Stimulated activated CD4-positive, alpha-beta T cell treated with anti-CD3 and anti-CD28 coated beads, Interleukin-15, amount 100 ng/mL, for 48 hours (primary cell): ENCODE measurements at places on chromosomes 7 and 10.

- DNase-seq = no peak
Measured at GRCh38 chr10:21135023-21135931, 238.2 kb upstream of the NEBL start.

GRCh38 chr7:158000160-158000559 is 587.5 kb downstream of the PTPRN2 start:
- DNase-seq = no peak

- DNase-seq = no peak
Measured at GRCh38 chr7:4207011-4207410, 475.1 kb upstream of the FOXK1 start.

DNA sequence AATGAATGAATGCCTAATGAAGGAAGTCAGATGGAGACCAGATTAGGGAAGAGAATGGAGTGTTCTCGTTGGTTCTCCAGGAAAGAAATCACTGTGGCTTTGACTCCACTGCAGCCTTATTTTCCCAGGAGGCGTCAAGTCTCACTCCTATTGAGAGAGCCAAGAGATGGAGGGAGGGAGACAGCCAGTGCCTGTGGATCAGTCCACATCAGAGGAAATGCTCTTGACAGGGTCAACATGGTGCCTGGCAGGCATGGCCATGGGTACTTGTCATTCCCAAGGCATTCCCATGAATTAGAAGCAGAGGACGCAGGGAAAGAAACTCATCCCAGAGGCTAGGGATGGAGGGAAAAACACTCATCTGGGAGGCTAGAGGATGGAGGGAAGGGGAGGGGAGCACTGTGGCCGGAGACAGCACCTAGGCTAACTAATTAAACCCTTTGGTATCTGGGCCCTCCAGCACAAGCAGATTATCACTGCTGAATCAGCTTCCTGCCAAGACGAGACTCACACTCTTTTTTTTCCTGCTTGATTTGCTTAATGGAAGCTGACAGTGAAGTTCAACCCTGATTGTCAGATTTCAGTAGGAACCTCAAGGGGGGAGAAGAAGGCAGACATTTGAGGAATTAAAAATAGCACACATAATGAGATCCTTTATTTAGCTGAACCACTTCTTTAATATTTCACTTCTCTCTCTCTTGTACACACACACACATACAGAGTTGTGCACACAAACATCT is 1233.2 kb upstream of the AUTS2 start:
- DNase-seq = no peak
